ENCODE measurements at places on chromosomes 2 and 18.

- no peak for DNase-seq
These were observed 282.9 kb upstream of the SPRED2 start for GRCh38 chr2:65715323-65715722.

- DNase-seq, result no peak
These were observed 49.8 kb downstream of the LDLRAD4 start for GRCh38 chr18:13268158-13269012.

- DNase-seq, result peak; percentile 12
These were observed 1201.0 kb downstream of the LRP1B start for GRCh38 chr2:140929849-140930248.

GRCh38 chr2:65504201-65504600 is 71.8 kb upstream of the SPRED2 start:
- DNase-seq, result no peak

DNA sequence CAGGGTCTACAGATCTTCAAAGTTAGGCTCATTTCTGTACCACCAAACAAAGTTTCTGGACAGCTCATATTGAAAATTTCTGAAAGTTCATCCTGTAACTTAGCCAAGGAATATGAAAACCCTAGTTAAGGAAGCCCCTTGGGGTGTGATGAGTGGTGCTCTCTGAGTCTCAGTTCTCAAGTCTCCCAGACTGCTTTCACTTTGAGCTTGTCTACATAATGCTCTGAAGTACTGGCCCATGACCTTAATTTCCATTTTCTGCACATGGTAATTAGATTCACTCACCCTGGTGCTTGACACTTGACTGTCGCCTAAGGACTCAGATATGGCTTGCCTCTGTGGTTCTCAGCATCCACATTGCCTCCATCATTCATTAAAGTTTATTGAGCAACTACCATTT is 51.7 kb upstream of the SATB2 start:
- DNase-seq, result no peak

GRCh38 chr2:162379719-162380580 is 36.0 kb downstream of the GCA start:
- DNase-seq, result no peak

GRCh38 chr18:62637403-62637802 is 77.9 kb upstream of the PHLPP1 start:
- no peak for DNase-seq

- DNase-seq, result no peak
These were observed 416.6 kb upstream of the MEX3C start for GRCh38 chr18:51614033-51614432.

DNA sequence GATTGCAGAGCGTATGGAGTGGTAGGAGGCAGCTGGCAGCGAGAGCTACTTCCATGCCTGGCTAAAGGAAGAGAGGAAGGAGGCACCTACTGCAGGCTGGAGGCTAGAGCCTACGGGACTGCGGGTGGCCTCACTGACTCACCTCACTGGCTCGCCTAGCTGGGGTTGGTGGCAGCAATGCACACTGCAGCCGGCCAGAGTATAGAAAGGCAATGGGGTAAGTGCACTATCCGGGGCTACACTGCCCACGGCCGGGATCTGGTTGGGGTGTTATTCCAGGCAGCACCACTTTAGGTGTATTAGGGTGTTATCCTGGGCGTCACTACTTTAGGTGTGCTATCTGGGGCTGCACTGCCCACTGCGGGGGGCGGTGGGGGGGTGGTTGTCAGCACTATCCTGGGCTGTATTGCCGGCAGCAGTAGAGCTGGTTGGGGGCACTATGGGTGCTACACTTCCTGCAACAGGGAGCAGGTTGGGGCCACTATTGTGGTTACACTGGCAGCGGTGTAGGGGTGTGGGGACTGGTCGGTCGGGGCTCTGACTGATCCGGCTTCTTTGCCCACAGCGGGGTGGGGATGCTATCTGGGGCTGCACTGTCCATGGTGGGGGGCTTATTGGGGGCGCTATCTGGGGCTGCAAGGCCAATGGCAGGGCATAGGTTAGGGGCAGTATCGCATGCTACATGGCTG is 33.3 kb upstream of the ANKRD62 start:
- no peak for DNase-seq

DNA sequence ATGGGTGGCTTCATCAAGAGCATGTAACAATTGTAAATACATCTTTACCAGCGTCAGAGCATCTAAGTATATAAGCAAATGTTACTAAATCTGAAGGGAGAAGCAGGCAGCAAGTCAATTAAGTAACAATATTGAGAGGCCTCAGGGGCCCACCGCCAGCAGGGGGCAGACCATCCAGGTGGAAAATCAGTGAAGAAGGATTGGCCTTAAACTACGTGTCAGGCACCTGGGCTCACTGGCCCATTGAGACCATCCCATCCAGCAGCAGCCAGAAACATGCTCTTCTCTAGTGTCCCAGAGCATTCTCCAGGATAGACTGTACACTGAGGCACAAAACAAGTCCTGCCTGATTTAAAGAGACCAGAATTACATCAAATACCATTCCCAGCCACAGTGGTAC is 96.2 kb upstream of the SNTG2 start:
- no peak for DNase-seq

DNA sequence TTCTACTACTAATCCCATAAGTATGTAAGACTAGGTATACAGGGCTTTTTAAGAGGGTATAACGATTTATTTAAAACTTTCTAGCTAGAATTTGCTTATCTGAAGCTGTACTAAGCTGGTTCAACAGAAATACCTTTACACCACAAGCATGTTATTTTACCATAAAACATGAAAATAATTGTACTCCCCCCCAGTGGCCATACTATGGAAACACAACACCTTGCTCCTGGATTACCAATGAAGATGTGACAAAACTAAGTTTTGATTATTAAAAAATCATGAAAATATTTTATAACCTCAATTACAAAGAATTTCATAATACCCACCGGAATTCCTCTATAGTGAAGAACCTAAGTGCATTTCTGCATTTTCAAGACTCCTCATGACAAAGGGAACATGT is 27.3 kb downstream of the LPIN2 start:
- DNase-seq, result no peak

DNA sequence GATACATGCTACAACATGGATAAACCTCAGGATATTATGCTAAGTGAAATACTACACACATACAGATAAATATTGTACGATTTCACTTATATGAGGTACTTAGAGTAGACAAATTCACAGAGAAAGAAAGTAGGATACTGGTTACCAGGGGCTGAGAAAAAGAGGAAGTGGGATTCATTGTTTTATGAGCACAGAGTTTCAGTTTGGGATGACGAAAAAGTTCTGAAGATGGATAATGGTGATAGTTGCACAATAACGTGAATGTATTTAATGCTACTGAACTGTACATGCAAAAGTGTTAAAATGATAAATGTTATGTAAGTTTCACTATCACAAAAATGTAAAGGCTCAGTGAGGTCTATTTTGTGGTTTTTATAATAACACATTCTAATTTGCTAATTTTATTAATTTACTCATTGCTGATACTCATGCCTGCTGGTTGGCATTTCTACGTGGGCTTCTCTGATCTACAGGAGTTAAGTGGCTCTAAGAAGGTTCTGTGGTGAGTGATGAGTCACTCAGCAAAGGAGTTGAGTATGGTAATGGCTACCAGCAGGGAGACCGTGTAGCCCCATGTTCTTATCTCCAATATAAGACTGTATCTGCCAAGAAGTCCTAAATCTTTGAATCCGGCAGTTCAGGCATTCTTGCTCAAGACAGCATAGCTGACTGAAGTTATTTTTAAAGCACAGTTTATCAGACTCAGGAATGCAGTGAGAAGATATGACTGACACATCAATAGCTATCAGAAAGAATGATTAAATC is 41.1 kb downstream of the UPP2 start:
- no peak for DNase-seq

DNA sequence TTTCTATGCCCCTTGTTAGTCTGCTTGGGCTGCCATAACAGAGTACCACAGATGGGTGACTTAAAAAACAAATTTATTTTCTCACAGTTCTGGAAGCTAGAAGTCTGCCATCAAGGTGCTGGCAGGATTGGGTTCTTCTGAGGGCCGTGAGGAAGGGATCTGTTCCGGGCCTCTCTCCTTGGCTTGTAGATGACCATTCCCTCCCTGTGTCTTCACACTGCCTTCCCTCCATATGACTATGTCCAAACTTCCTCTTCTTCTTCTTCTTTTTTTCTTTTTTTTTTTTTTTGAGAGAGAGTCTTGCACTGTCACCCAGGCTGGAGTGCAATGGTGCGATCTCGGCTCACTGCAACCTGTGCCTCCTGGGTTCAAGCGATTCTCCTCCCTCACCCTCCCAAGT is 13.1 kb upstream of the CCNYL1 start:
- no peak for DNase-seq

- no peak for DNase-seq
These were observed 16.0 kb upstream of the CAB39 start for GRCh38 chr2:230696670-230697069.

GRCh38 chr18:3604498-3605408 is 154.8 kb downstream of the TGIF1 start:
- DNase-seq, result no peak

DNA sequence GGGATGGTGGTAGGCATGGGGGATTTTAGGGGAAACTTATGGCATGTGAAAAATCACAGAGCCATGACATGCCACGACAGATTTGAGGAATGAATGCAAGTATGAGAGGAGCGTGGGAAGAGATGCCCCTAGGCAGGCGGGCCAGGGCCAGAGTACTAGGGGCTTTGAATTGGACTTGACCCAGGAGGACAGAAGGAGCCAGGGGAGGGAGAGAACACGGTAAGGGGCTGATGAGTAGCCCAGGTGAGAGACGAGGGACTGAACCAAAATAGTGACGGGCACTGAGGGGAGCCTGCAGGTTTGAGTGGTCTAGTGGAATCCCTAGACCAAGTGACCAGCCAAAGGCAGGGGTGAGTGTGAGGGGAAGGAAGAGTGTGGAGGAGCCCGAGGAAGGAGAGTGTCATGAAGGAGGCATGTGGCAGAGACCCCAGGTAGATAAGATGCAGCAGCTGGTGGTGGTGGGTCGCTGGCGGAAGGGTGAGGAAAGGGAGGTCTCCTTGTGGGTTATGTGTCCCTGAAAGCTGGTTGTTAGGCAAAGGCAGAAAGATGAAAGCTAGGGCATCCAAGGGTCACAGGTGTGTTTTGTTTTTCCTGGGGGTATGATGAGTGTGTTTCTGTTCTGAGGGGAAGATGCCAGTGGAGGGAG is 48.7 kb downstream of the ZBTB7C start:
- DNase-seq, result no peak

DNA sequence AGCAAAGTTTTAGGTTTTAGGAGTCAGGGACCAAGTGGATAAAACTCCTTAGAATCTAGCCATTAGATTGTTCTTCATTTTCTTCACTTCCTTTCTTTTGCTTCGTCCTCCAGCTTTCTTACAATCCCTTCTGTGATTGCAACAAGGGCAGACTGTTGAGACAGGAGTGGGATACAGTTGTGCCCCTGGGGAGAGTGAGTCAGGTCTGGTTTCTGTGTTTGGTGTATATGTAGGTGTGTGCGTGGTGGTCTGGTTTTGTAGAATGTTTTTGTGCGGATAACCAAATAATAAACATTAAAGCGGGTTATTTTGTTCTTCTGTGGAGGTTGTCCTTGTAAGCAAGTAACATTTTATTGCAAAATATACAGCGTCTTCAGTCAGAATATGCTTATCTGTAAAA is 7.3 kb downstream of the INSIG2 start:
- DNase-seq, result no peak

DNA sequence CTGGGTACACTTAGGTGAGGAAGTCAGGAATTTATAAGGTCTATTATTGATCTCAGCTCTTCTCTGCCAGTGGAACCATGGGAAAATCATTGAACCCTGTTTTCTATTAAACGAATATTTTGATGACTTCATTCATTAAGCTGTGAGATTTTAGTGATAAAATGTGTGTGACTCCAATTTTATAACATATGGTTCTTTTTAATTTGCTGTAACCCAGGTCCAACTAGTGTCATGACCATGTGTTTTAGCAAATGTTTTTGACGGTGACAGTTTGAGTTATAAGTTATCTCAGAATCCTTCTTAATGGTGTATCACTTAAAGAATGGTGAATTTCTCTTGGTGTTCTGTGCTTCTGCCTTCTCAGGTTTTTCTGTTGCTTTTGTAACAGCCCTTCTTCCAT is 213.1 kb downstream of the MCFD2 start:
- DNase-seq, result no peak

DNA sequence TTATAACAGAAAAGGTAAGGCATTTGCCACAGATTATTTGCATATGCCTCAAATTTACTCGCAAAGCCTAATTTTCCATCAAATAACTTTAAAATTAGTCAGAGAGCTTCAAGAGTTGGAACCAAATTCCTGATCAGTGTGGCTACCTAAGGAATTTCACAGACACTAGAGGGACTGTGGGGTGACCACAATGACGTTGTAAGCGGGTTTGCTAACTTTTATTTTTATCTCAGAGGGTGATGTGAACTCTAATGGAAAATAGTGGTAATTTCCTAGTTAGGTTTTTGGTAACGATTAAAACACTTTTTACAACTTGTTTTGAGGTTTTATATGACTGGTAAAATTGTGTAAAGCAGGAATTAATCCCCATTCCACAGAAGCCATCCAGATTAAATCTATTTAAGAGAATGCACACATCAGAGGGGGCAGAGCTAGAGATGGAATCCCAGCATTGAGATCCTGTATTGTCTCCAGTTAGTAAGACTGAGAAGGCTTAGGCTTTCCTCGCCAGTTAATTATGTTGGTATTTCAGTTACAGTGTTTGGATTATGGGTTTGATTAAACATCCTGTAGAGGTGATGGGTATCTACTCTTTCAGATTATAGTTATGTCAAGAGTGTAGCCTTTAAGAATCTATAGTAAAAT is 129.0 kb downstream of the GPD2 start:
- no peak for DNase-seq

Measured in left renal pelvis (tissue), 4 donors.